ENCODE measurements at places on chromosomes 3 and 15.

DNA sequence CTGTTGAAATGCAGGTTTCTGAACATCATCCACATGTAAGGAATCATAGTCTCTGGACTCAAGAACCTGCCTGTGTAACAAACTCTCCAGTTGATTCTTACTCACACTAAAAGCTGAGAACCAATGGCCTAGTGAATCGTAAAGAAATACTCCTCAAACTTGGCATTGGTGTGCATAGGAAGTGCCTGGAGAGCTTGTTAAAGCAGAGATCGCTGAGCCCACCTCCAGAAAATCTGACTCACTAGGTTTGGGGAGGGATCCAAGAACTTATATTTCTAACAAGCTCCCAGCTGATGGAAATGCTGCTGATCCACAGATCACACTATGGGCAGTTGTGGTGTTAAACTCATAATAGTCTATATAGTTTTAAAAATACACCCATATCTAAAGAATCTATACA lies 55.8 kb upstream of the LMCD1 start:
- no peak for DNase-seq

- DNase-seq: no peak
Measured at GRCh38 chr3:126446301-126446700, 29.4 kb downstream of the ZXDC start.

- no peak for DNase-seq
Measured at GRCh38 chr3:52690560-52690959, 4.7 kb downstream of the GNL3 start.

DNA sequence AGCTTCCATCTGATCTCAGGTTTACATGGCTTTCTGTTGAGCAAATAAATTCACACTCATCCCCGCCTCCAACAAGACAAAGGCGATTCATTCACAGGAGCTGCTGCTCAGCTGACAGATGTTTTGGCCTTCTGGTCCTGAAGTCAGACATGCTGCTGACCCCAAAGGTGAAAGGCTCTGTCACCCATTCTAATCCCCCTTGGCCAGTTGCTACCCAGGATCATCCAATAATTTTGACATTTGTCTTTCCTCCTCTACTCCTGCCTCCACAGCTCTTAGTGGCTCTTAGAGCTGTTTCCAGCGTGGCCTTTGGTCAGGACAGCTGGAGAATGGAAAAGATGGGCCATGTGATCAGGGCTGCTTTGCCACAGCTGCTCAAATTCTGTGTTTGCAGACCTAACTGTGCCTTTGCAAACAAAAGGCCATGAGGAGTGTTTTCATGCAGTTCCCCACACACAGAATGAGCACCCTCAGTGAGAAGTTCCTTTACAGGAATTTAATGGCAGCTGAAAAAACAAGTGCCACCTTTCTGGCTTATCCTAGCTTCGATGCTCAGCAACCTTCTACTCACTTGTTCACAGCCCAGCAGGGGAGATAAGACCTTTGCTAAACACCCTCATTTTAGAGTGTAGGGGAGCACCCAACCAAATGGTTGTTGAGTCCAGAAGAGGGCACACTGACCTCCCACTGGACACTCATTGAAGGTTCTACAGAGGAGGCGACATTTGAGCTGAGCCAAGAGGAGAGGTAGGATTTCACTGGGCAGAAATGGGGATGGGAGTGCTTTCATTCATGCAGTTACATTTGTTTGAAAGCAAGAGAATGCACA lies 39.0 kb downstream of the CYP19A1 start:
- DNase-seq: no peak

DNA sequence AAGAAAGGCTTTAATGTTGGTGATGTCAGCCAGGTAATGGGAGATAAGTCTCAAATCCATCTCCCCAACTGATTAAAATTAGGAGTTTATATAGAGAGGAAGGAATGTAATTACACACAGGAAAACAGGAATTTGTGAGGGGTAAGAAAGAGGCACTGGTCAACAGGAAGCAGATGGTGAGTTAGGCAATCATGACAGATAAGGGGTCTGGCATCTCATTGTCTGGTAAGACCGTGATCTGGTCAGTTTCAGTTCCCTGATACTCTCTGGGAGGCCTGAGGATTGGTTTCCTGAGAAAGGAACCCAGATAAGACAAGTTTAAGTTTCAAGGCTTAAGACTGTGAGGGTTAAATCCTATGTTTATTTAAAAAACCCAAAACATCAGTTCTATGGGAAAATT lies 414.7 kb upstream of the ARRDC4 start:
- no peak for DNase-seq
